ENCODE measurements at places on chromosomes 3 and 15.

DNA sequence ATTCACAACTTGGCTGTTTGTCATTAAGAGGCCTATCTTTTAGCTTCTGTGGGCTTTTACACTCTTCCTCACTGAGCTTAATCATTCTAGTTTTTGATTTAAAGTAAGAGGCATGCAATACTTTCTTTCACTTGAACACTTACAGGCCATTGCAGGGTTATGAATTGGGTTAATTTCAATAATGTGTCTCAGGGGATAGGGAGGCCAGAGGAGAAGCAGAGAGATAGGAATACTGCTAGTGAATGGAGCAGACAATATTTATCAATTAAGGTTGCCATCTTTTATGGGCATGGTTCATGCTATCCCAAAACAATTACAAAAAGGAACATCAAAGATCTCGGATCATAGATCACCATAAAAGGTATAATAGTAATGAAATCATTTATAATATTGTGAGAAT lies 189.8 kb downstream of the EPHA3 start:
- DNase-seq = no peak

DNA sequence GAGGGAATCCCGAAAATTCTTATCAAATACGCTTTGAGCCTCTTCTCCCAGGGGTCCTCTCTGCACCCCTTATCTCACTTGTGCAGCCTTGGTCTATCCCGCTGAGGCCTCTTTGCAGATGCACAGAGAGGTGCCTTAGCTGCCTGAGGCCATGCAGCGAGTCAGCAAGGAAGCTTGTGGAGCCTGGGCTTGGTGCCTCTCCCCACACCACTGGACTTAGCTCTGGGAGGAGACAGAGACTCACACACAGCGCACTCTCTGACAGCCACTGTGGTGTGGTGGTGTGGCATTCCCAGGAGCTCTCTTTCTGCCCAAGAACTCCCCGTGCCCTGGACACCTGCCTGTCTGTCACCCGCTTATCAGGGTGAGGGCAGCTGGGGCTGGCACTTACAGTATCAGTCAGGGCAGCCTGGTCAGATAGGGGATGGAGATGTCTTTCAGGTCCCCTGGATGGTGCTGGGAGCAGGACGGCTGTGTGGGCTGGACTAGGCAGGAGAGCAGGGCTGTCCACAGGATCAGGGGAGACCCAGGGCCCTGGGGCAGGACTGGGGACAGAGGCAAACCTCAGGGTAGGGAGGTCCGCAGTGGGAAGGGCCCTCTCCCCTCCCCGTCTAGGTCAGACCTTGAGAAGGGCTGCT lies 10.2 kb upstream of the LINGO1 start:
- DNase-seq = peak; percentile 46

- DNase-seq = peak; percentile 53
Observed at GRCh38 chr15:20340931-20341661, 200.5 kb downstream of the GOLGA6L6 start.

GRCh38 chr3:194956697-194957396 lies 271.2 kb downstream of the FAM43A start:
- DNase-seq = no peak

GRCh38 chr3:54046641-54047214 lies 75.6 kb upstream of the CACNA2D3 start:
- DNase-seq = no peak

GRCh38 chr3:40278791-40279190 lies 30.7 kb upstream of the EIF1B start:
- no peak for DNase-seq

- DNase-seq = no peak
Observed at GRCh38 chr3:54628888-54629441, 298.9 kb downstream of the LRTM1 start.

GRCh38 chr3:112569265-112569664 lies 7.4 kb downstream of the SLC35A5 start:
- no peak for DNase-seq

DNA sequence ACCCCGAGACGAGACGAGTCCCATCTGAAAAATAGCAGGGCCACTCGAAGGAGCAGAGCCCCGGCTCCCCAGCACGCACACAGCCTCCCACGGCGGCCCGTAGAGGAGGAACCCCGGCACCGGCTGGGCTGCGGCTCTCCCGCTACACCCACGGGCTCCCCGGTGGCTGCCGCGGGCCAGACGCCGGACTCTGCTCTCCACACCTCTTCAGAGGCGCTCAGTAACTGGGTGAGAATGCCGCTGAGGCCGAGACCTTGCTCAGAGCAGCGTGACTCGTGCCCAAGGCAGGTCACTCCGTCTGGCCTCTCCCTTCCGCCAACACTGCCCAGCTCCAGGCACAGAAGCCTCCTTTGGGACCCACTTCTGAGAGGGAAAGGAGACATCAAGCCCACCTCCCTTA lies 34.4 kb downstream of the TNK2 start:
- no peak for DNase-seq

GRCh38 chr15:67549736-67550135 lies 7.2 kb downstream of the MAP2K5 start:
- DNase-seq = no peak

DNA sequence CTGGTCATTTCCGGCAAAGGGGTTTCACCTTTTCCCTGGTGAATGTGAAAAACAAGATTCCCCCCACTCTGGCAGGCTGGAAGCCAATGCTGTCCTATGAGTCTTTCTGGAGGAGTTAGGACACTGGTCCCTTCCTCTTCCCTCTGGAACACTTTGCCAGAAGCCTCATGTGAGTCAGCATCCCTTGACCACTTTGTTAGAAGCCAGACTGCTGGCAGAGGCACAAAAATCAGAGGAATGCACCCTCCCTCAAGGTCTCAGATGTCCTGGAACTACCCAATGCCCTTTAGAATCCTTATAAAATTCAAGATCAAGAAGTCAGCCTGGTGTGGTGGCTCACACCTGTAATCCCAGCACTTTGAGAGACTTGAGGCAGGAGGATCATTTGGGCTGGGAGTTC lies 26.6 kb downstream of the ITGB5 start:
- DNase-seq = peak; percentile 91

GRCh38 chr15:92077353-92078085 lies 224.0 kb downstream of the SLCO3A1 start:
- DNase-seq = peak; percentile 87

- DNase-seq = peak; percentile 95
Observed at GRCh38 chr3:138935863-138936740, 10.8 kb downstream of the FOXL2 start.

- DNase-seq = no peak
Observed at GRCh38 chr15:48571510-48571909, 74.0 kb downstream of the FBN1 start.

DNA sequence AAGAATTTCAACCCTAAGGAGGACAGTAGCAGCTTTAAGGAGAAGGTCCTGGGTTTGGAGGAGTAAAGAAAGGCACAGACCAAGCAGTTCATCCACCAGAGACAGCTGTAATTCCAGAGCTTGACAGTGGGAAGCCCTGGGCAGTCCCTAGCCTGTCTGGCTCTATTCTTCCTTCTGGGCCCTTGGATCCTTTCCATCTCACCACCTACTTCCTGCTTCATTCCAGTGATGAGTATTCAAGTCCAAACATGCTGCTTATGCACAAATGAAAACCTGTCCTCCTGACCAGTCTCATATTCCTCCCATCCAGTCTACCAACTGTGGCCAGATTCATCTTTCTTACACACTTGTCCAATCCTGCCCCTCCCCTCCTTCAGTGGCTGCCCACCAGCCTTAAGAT lies 171.4 kb downstream of the CNTN3 start:
- peak; percentile 63 for DNase-seq

- DNase-seq = no peak
Observed at GRCh38 chr3:150738688-150739087, 24.3 kb downstream of the SIAH2 start.

DNA sequence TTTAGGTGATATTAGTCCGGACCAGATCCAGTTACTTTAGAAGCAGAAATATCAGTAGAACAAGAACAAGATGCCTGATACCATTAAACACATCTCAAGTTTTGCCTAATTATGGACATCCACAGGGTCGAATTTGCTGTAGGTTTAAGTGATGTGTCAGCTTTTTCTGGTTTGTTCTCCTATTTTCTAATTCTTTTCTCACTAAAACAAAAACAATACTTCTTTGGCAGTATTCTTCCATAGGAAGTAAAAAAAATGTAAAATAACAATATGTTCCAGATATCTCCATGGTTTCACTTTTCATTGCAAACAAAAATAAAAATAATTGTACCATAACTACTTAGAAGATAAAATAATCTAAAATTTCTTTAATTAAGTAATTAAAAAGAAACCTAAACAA lies 265.7 kb downstream of the SHOX2 start:
- no peak for DNase-seq

DNA sequence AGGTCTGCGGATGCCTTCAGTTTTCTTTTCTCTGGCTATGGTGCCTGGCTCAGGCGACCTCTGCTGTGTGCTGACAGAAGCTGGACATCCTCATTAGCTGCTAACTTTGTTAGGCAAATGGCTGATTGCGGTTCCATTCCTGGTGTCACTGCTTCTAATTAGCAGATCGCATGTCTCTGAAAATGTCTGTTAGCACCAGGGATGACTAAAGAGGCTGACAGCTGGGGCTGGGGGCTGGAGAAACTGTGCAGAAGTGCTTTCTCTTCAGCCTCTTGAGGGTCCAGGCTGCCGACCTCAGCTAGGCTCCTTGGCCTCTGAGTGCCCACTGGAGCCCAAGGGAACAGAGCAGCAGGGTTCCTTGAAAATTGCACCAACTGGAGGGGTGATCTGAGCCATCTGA lies 39.3 kb downstream of the CHCHD6 start:
- DNase-seq = no peak

GRCh38 chr3:137770066-137770834 lies 6.1 kb downstream of the SOX14 start:
- DNase-seq = no peak

DNA sequence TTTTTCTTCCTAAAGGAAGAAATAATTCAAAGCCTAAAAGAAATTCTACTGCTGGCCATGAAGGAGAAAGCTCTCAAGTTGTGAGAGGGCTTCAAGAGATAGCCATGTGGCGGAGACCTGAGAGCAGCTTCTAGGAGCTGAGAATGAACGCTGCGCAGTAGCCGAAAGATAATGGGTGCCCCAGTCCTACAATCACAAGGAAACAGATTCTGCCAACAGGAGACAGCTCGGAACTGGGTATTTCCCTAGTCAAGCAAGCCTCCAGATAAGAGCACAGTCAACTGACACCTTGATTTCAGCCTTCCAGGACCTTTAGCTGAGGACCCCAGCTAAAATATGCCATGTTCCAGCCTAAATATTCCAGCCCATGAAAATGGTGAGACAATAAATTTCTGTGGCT lies 824.1 kb downstream of the FHIT start:
- no peak for DNase-seq

Measured in AG20443 (cell line).